ENCODE measurements at places on chromosomes 13 and 19.

GRCh38 chr19:46901701-46902401, 41.1 kb downstream of the ARHGAP35 start:
- H3K4me1 ChIP-seq: peaks cover 30% of the 10 kb centered on the region
- H3K36me3 ChIP-seq: no peaks in the 10 kb centered on the region
- H3K4me3 ChIP-seq: no peak overlapping the region
- H3K27me3 ChIP-seq: no peaks in the 10 kb centered on the region

- no peaks in the 10 kb centered on the region for H3K27me3 ChIP-seq
- no peak for DNase-seq
Observed at GRCh38 chr13:53285896-53286430, 257.4 kb downstream of the OLFM4 start.

DNA sequence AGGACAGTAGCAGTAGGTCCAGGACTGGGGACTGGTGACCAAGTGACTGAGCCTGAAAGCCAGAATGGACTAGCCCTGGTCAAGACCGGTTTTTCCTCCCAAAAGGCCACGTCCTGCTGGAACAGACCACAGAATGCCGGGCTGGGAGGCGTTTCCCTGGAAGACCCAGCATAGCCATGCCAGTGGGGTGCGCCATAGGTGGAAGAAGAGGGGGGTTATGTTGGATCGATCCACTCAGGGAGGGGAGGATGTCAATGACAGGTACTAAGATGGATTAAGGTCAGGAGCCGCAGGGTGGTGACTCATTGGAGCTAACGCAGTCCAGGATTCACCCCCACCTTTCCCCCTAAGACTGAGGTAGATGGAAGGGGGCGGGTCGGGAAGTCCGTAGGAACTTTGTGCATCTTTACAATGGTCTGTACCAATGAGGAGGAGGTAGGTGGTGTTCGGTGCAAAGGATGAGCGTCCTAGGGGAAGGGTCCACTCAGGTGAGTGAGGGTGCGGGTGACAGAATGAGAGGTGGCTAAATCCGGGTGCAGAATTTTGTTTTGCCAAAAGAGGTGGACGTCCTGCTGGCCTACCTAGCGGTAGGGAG, 21.0 kb downstream of the VASP start:
- H3K4me3 ChIP-seq: no peak overlapping the region
- no peaks in the 10 kb centered on the region for H3K4me1 ChIP-seq
- peaks cover 5% of the 10 kb centered on the region for H3K36me3 ChIP-seq
- no peaks in the 10 kb centered on the region for H3K27me3 ChIP-seq
- DNase-seq: no peak
- H3K27ac ChIP-seq: no peak overlapping the region

- no peaks in the 10 kb centered on the region for H3K36me3 ChIP-seq
- H3K27ac ChIP-seq: peak overlapping the region; percentile 98
Observed at GRCh38 chr13:39876258-39876657, 220.8 kb downstream of the COG6 start.

DNA sequence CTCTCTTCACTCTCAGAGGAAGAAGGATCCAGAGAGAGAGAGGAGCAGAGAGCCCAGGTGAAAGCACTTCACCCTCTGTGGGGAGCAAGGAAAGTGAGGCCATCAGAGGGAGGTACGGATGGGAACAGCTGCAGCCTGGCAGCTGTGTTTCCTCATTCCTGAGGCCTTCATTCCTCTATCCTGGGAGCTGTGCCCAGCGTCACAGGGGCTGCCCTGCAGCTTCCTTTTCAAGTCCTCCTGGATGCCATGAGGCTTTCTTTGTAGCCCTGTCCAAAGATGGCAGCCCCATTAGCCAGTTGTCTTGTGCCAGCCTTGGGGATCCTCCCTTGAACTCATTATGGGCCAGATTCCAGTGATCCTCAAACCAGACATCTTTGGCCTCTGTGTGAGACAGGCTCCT, 76.8 kb upstream of the PCDH8 start:
- no peaks in the 10 kb centered on the region for H3K36me3 ChIP-seq
- H3K27me3 ChIP-seq: no peaks in the 10 kb centered on the region
- H3K4me1 ChIP-seq: no peaks in the 10 kb centered on the region
- H3K4me3 ChIP-seq: no peak overlapping the region

DNA sequence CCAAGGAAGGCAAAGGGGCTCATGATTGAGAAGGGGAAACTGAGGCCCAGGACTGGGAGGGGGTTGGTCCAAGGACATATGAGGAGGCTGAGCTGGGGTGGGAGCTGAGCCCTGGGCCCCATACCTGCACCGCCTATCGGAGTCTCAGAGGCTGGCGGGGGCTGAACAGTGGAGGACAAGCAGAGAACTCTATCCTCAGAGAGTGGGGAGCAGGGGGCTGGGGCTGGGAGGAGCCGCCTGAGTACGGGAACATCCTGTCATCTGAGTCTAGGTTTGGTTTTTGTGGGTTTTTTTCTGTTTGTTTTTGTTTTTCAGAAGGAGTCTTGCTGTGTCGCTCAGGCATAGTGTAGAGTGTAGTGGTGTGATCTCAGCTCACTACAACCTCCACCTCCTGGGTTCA, 6.2 kb downstream of the ARRDC2 start:
- DNase-seq: no peak
- H3K4me3 ChIP-seq: no peak overlapping the region
- no peaks in the 10 kb centered on the region for H3K27me3 ChIP-seq
- peaks cover 11% of the 10 kb centered on the region for H3K4me1 ChIP-seq
- H3K27ac ChIP-seq: no peak overlapping the region

Data from endothelial cell of umbilical vein (primary cell).